RWPE2 (cell line): ENCODE measurements at places on chromosomes 1 and 21.

- H3K36me3 ChIP-seq, result 0 out of 2 replicates have a peak, but pooled peaks cover 3% of the 10 kb centered on the region
- H3K4me3 ChIP-seq, result no peak overlapping the region
- no peak for DNase-seq
- H3K27me3 ChIP-seq, result no peaks in the 10 kb centered on the region
Measured at GRCh38 chr1:10389271-10389973, 9.4 kb upstream of the PGD start.

DNA sequence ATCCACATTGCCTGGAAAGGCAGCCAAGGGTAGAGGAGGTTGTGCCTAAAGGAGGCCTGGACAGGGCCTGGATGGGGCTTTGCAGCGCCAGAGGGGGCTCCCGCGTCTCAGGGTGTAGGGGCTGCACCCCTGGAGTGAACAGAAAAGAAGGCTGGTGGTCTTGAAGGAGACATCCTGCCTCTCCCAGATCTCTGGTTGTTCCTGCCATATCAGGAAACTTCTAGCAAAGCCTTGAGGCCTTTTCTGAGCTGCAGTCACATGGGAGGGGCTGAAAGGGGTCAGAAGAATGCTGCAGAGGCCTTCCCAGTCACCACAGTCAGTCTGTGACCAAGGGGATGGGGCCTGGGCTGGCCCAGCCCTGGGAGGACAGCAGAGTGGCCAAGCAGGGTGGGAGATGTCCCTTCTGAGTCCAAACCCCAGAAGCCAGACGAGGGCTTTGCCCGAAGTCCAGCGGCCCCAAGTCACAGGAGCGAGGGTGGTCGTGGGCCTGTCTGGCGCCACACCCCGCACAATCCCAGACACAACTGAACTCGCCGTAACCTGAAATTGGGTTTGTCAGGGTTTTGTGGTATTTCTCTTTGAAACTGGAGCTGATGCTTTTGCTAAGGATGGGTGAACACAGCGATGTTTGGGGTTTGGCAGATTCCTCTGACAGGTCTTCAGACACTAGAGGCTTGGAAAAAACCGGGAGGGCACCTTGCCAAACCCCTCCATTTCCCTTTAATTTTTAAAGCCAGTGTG lies 29.6 kb downstream of the SIM2 start:
- H3K4me1 ChIP-seq, result no peaks in the 10 kb centered on the region
- H3K27me3 ChIP-seq, result no peaks in the 10 kb centered on the region
- no peak for DNase-seq
- H3K4me3 ChIP-seq, result no peak overlapping the region
- no peak overlapping the region for H3K27ac ChIP-seq

GRCh38 chr1:4121293-4121684 lies 221.2 kb upstream of the C1orf174 start:
- no peaks in the 10 kb centered on the region for H3K36me3 ChIP-seq
- no peak overlapping the region for H3K27ac ChIP-seq
- no peaks in the 10 kb centered on the region for H3K27me3 ChIP-seq
- DNase-seq, result no peak
- no peak overlapping the region for H3K4me3 ChIP-seq

DNA sequence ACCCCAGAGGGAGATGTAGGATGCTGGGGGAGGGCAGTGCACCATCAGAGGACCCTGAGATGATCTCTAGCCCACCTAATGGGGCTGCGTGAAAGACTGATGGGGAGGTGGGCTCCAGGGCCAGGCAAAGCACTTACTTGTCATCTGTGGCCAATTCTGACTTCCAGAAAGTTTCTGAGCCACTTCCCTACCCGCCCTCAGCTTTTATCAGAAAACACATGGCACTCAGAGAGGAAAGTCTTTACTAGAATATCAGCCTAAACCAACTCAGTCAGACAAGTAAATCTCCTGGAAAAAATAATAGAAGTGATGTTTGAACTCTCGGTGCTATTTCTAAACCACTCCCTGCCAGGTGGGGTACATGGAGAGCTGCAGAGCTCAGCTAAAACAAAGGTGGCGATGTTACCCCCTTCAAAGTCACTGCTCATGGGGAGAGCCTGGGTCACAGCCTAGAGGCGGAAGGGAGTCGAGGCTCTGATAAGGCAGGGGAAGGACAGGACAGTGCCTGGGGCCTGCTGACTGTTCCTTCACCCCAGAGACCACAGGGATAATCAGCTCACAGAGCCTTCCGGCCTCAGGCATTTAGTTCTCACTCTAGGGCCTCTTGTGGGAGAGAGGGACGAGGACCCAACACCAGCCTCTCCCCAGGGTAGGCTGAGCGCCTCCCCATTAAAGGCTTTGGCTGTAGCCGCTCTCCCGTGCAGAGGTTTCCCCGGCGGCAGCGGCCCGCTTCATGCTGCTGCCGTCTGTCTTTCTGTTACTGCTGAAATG lies 14.2 kb downstream of the SMIM12 start:
- no peak for DNase-seq
- no peaks in the 10 kb centered on the region for H3K4me1 ChIP-seq
- H3K27ac ChIP-seq, result no peak overlapping the region
- H3K27me3 ChIP-seq, result no peaks in the 10 kb centered on the region
- H3K4me3 ChIP-seq, result no peak overlapping the region

- H3K4me3 ChIP-seq, result no peak overlapping the region
- no peaks in the 10 kb centered on the region for H3K4me1 ChIP-seq
- no peaks in the 10 kb centered on the region for H3K27me3 ChIP-seq
Measured at GRCh38 chr1:210132582-210132981, 100.0 kb upstream of the SERTAD4 start.

DNA sequence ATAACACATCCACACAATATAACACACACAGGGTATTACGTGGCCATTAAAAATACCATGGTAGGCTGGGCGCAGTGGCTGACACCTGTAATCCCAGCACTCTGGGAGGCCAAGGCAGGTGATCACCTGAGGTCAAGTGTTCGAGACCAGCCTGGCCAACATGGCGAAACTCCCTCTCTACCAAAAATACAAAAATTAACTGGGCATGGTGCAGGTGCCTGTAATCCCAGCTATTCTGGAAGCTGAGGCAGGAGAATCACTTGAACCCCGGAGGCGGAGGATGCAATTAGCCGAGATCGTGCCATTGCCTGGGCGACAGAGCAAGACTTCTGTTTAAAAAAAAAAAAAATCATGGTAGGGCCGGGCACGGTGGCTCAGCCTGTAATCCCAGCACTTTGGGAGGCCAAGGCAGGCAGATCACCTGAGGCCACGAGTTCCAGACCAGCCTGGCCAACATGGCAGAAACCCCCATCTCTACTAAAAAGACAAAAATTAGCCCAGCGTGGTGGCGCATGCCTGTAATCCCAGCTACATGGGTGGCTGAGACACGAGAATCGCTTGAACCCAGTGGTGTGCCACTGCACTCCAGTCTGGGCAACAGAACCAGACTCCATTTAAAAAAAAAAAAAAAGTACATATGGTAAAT lies 24.1 kb upstream of the HPDL start:
- H3K4me1 ChIP-seq, result peaks cover 8% of the 10 kb centered on the region
- H3K27ac ChIP-seq, result peak overlapping the region; percentile 41
- DNase-seq, result no peak
- H3K27me3 ChIP-seq, result no peaks in the 10 kb centered on the region

DNA sequence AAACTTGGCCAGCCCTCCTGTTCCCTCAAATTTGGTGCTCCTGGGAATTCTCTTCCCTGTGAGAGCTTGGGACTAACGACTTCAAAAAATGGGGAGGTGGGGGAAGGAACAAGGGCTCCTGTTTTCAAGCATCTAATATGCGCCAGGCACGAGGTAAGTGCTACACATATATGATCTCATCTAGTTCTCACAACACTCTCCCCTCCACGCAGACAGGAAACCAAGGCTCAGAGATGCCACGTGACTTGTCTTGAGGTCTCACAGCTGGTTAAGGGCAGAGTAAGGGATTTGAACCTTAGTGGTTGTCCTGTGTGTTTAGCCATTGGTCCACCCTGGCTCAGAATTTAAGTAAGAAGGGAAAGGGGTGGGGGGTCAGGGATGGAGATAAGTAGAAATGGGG lies 125.9 kb downstream of the DMRTB1 start:
- no peaks in the 10 kb centered on the region for H3K27me3 ChIP-seq
- no peak for DNase-seq
- no peak overlapping the region for H3K4me3 ChIP-seq
- no peak overlapping the region for H3K27ac ChIP-seq
- H3K4me1 ChIP-seq, result no peaks in the 10 kb centered on the region

DNA sequence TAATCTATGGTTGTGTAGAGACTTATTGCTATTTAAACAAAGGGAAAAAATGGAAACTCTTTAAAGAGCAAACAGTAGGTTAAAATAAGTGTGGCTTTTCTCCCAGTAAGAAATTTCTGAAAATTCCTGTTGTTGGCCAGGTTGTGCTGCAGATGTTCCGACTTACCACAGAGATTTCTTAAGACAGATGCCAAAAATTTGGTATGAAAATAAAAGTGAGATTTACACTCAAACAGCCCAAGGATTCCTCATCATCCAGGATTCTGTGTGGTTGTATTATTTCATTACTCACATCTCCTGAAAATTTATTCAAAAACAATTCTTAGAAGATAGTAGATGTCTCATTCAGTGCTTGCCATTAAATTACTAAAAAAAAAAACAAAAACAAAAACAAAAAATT lies 296.7 kb upstream of the PTBP2 start:
- no peak overlapping the region for H3K27ac ChIP-seq
- DNase-seq, result no peak
- no peaks in the 10 kb centered on the region for H3K27me3 ChIP-seq
- H3K4me3 ChIP-seq, result no peak overlapping the region

- no peaks in the 10 kb centered on the region for H3K4me1 ChIP-seq
- H3K36me3 ChIP-seq, result no peaks in the 10 kb centered on the region
- no peak overlapping the region for H3K27ac ChIP-seq
- DNase-seq, result no peak
Measured at GRCh38 chr1:233394860-233395717, 67.6 kb downstream of the MAP3K21 start.

- no peaks in the 10 kb centered on the region for H3K36me3 ChIP-seq
- H3K27me3 ChIP-seq, result no peaks in the 10 kb centered on the region
- no peak overlapping the region for H3K4me3 ChIP-seq
- H3K4me1 ChIP-seq, result no peaks in the 10 kb centered on the region
- no peak overlapping the region for H3K27ac ChIP-seq
- no peak for DNase-seq
Measured at GRCh38 chr1:234909851-234910250, 218.8 kb downstream of the TOMM20 start.

- no peaks in the 10 kb centered on the region for H3K36me3 ChIP-seq
- H3K27me3 ChIP-seq, result no peaks in the 10 kb centered on the region
- no peaks in the 10 kb centered on the region for H3K4me1 ChIP-seq
- no peak for DNase-seq
- H3K4me3 ChIP-seq, result no peak overlapping the region
- H3K27ac ChIP-seq, result no peak overlapping the region
Measured at GRCh38 chr21:17759511-17760178, 59.5 kb downstream of the C21orf91 start.

- H3K4me3 ChIP-seq, result no peak overlapping the region
- H3K27ac ChIP-seq, result no peak overlapping the region
- H3K27me3 ChIP-seq, result no peaks in the 10 kb centered on the region
- DNase-seq, result no peak
- peaks cover 9% of the 10 kb centered on the region for H3K4me1 ChIP-seq
- peaks cover 63% of the 10 kb centered on the region for H3K36me3 ChIP-seq
Measured at GRCh38 chr1:224425279-224425884, 9.2 kb downstream of the WDR26 start.

GRCh38 chr1:53348486-53349368 lies 20.9 kb upstream of the LRP8 start:
- no peaks in the 10 kb centered on the region for H3K4me1 ChIP-seq
- H3K4me3 ChIP-seq, result no peak overlapping the region
- no peak overlapping the region for H3K27ac ChIP-seq
- H3K27me3 ChIP-seq, result no peaks in the 10 kb centered on the region

DNA sequence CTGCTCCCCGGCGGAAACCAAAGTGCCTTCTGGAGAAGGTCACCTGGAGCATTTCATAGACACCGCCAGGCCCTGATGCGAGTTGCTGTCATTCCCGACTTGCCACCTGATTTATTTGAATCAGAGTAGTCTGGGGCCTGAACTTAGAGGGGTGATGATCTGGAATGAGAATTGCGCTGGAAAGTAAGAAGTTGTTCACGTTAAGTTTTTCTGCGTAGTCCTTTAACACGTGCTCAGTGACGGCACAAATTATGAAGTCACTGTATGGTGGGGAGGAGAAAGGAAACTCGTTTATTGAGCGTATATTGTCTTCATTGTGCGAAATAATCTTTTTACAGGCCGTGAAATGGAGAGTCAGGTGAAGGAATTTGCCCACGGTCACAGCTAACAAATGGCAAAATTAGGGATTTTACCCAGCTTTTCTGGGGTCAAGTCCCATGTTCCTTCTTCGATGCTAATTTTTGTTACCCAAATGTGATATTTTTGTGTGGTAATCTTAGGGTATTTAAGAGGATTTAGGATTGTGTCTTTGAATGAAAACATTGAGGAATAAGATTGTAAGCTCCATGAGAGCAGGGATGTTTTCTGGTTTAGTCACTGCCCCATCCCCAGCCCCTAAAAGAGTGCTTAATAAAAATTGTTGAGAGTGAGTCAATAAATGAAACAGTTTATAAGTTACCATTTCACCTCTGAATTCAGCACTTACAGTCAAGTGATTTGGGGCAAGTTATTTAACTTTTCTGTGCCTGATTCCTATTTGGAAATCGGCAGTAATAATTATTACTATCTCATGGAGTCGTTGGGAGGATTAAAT lies 46.4 kb upstream of the NBL1 start:
- H3K27me3 ChIP-seq, result no peaks in the 10 kb centered on the region
- peaks cover 34% of the 10 kb centered on the region for H3K36me3 ChIP-seq
- DNase-seq, result no peak
- peak overlapping the region; percentile 87 for H3K4me3 ChIP-seq
- peak overlapping the region; percentile 66 for H3K27ac ChIP-seq

DNA sequence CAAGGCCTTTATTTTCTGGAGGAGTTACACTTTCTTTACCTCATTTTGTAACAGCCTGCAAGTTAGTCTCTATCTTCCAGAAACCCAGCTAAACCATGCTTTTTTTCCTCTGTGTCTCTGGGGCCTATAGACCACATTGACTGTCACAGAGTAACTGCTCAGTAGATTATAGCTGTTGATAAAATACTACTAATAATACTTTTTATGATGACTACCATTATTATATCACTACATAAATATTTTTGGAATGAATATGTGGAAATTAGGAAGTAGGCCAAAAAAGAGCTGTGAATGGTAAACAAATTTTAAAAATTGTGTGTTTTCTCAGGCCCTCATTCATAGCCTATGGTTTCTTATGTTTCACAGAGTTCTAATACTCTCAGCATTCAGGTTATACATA lies 233.1 kb upstream of the USP24 start:
- H3K27ac ChIP-seq, result peak overlapping the region; percentile 19
- no peak overlapping the region for H3K4me3 ChIP-seq
- H3K4me1 ChIP-seq, result peaks cover 28% of the 10 kb centered on the region
- no peaks in the 10 kb centered on the region for H3K27me3 ChIP-seq
- no peak for DNase-seq

GRCh38 chr1:15001317-15001915 lies 152.1 kb upstream of the TMEM51 start:
- H3K27ac ChIP-seq, result no peak overlapping the region
- DNase-seq, result no peak
- H3K4me1 ChIP-seq, result peaks cover 10% of the 10 kb centered on the region
- no peaks in the 10 kb centered on the region for H3K36me3 ChIP-seq
